ENCODE measurements at places on chromosomes 3 and 15. TPM values are rescaled to one million over a fixed set of nuclear protein-coding genes. Genes with fewer than 3 reads are reported as not detected.
A peak's percentile ranks its signal among the peaks of the same experiment; 100 is the strongest.

DNA sequence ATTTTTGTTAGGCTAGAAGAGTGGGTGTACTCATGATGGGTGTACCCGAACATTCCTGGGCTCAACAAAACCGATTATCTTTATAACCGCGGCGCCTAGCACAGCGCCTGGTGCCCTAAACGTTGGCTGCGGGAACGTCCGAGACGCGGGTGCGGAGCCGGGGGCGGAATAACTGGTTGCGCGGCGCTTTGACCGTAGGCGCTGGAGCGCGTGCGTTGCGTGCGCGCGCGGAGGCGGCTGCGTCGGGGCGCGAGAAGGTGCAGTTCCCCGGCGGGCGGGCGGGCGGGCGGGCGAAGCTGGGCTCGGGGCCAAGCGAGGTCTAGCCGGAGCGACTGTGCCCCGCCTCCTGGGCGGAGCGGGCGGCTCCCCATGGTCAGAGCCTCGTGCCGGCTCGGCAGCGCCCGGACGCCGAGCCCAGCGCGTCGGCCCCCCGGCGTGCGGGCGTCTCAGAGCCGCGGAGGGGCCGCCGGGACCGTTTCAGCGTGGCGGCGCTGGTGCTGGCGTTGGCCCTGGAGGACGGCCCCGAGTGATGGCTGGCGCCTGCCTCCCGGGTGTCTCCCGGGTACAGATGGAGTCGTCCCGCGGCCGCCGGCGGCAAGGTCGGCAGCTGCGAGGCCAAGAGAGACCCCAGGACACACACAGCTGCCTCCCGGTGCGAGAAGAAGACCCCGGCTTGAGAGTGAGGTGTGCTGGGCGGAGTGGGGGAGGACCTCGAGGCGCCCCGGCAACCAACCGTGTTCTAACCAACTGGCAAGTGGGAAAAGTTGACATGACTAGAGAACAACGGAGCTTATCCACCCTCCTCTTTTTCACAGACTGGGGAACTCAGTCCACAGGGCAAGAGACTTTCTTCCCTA is at the start of gene PLAAT1:
Gene PLAAT1 (plus strand): TSS at position 373 of the 857 bp plus-strand sequence. CDS start 14,429 bp downstream, outside the sequence.
- DNase-seq, result peak; percentile 80

DNA sequence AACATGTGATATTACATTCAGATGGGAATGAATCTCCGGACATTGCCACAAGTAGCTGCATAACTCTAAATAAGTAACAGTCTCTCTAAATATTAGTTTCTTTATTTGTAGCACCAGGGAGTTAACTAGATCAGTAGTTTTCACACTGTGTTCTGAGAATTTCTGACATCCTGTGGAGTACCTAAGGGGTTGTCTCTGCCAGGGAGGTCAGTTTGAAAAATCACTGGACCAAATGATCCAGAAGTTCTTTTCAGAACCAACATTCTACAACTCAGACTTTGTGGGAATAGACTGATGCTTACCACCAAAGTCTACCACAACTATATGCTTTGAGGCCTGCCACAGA is 9.0 kb upstream of the ILDR1 start:
- no peak for DNase-seq

GHSR gene
- not detected for total RNA-seq

RARRES1 gene
- 94.0 TPM for total RNA-seq

PLA2G4E gene
- total RNA-seq, result not detected

RBMS3 gene
- total RNA-seq, result 48.8 TPM

DNA sequence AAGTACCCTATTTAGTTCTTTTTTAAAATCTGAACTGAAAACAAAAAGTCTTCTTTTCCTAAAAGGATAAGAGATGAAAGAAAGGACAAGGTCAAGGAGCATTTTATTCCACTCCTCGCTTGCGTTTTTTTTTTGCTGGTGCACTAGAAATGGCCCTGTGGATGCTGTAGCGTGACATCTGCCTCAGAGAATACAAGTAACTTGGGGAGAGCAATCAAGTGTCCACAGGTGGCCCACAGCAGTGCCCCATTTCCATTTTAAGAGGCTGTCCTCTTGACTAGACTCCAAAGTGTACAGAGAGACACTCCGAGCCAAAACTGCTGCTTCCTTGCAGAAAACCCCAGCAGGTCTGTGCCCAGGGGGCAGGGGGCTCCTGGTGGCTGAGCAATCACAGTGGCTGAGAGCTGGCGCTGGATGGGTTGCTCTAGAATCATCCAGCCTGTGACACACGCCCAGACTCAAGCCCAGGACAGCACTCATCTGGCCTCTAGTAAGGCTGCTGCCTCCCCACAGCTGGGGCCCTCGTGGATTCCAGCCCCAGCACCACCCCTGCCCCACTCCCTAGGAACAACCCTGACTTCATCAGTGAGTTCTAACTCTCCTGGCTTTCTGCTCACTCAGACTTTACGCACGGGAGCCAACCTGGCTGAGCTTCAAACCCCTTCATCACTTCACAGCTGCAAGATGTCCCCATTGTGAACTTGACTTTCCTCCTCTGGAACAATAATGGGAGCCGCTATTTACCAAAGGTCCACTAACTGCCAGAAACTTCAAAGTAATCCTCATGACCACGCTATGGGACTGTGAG is 71.1 kb upstream of the SPATA12 start:
- DNase-seq, result no peak
